Activated naive CD8-positive, alpha-beta T cell treated with anti-CD3 and anti-CD28 coated beads, Interleukin-2, amount 10 ng/mL, durations not matched to agents 7 days and 5 days (primary cell): ENCODE measurements at places on chromosomes 5 and 9. TPM values are rescaled to one million over a fixed set of nuclear protein-coding genes. Genes with fewer than 3 reads are reported as not detected.

PCDHB8 gene
- total RNA-seq: not detected

GMCL2 gene
- total RNA-seq: not detected

CCDC187 gene
- not detected for total RNA-seq

IL13 gene
- 0.37 TPM for total RNA-seq

AJM1 gene
- total RNA-seq: 6.7 TPM
